NCI-H1092 treated with DMSO at 0.1 percent for 48 hours (cell line): ENCODE measurements at places on chromosomes 1 and 21.

- no peak for DNase-seq
Observed at GRCh38 chr21:36879827-36880226, 86.6 kb downstream of the HLCS start.

DNA sequence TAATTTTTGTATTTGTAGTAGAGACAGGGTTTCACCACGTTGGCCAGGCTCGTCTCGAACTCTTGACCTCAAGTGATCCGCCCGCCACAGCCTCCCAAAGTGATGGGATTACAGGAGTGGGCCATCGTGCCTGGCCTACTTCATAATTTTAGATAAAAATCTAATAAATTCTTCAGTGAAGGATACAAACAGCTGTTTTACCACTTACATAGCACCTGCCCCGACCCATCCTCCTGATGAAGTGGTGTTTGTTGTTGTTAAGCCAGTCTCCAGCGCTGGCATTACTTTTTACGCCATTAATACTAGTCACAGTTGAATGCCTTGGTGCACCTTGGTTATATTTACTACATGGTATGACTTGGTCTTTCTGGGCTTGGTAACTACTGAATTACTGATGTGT, 12.3 kb upstream of the RAP1GAP start:
- DNase-seq, result no peak

DNA sequence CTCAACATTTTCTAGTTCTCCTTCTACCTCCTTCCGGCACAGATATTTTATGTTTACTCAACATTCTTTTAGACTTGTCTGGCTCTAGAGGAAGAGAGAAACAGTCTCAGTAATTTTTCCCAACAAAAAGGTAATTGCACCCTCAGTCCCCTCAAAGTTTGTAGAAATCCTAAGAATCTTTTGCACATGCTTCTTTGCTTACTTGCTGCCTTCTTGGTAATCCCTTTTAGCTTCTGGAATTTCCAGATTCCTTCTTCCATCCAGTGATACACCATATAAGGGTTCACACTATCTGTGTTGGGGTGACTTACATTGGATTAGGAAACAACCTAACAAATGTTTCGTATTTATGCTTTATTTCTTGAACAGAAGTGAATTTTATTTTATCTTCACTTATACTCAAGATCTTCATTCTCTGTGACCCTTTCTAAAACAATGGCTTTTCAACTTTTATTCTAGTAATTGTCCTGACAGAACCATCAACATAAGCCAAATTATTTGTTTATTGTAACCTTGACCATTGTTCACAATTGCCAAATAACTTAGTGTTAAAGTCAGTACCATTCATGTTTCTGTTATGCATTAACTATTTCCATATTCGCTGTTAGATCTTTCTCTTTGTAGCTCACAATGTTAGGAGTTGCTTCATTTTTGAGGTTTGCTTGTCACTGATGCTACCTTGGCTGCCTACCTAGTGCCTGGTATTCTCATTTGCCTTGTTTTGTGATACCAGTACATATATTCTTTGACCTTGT, 238.1 kb downstream of the HMCN1 start:
- no peak for DNase-seq

- DNase-seq, result no peak
Observed at GRCh38 chr1:40409467-40409866, 35.9 kb downstream of the SMAP2 start.

DNA sequence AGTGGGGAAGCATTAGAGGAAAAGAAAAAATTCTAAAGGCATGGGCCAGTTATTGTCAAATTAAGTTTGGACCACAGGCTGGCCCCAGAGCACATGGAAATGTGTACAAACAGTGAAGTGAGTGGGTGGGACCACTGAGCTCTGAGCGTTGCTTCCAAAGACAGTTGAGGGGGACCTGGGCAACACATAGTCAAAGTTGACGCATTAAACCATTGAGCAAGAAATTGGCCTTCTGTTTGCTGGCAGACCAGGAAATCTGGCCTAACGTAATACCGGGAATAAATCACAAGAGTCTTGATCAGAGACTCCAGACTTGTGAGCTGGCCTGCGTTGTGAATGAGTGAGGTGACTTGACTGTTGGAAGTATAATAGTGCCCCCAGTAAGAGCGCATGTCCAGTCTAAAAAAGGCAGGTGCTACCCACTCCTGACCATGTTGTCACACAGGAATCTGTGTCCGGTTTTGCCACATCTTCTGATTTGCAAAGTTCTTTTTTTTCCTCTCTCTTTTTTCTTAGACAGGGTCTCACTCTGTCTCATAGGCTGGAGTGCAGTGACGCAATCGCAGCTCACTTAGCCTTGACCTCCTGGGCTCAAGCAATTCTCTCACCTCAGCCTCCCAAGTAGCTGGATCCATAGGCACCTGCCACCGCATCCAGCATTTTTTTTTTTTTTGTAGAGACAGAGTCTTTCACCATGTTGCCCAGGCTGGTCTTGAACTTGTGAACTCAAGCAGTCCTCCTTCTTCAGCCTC, 10.7 kb downstream of the EPHB2 start:
- no peak for DNase-seq

GRCh38 chr1:164101802-164102201, 457.2 kb upstream of the PBX1 start:
- DNase-seq, result no peak

DNA sequence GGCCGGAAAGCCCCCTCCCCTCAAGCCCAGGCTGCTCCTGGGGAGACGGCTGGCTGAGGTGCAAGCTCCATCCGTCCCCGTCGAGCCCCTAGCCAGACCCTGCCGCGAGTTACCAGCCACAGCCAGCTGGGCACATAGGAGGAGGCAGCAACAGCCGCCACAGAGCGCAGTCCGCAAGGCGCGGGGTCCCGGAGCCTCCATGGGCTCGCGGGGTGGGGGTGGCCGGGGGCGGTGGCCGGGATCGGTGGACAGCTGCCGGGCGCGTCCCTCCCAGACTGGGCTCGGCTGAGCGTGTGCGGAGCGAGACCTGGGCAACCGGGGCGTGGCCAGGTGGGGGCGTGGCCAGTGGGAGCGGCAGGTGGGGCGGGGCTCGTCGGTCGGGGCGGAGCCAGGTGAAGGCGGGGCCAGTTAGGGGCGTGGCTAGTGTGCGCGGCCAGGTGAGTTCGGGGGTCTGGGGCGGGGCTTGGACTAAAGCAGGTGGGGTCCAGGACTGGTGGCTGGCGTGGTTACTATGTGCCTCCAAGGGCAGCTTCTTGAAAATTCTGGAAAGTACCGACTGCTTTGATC, at the start of gene CD164L2:
Gene CD164L2 (minus strand): TSS at position 295 of the 567 bp plus-strand sequence. CDS start 94 bp downstream, at position 201.
- no peak for DNase-seq

- DNase-seq, result no peak
Observed at GRCh38 chr1:23645338-23645737, 46.3 kb upstream of the RPL11 start.

- no peak for DNase-seq
Observed at GRCh38 chr1:4002741-4003140, 102.7 kb upstream of the C1orf174 start.

- no peak for DNase-seq
Observed at GRCh38 chr1:106233511-106233910, 823.0 kb upstream of the PRMT6 start.

GRCh38 chr21:42705346-42705745, 51.9 kb downstream of the PDE9A start:
- DNase-seq, result no peak

GRCh38 chr1:192604979-192605620, 29.5 kb downstream of the RGS1 start:
- no peak for DNase-seq

- DNase-seq, result no peak
Observed at GRCh38 chr1:181551249-181551648, 67.9 kb downstream of the CACNA1E start.

GRCh38 chr1:31380181-31380580, 7.3 kb upstream of the FABP3 start:
- DNase-seq, result no peak

GRCh38 chr1:83499998-83500397, 498.9 kb downstream of the TTLL7 start:
- DNase-seq, result no peak

GRCh38 chr1:43835082-43836021, 98.2 kb upstream of the ARTN start:
- DNase-seq, result no peak
